ENCODE measurements at places on chromosomes 12 and 14.

DNA sequence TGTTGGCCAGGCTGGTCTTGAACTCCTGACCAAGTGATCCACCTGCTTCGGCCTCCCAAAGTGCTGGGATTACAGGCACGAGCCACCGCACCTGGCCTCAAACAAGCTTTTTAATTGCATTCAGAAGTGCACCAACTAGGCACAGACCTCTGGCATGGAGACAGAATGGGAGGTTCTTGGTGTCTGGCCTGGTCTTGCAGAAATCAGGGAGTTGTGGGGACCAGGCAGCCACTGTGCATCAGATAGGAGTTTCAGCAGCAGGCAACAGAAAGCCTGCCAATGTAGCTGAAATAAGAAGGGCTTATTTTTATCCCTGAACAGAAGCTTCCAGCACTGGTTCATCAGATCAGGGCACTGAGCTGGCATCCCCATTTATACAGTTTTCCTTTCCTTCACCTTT is 22.2 kb upstream of the TCL1B start:
- no peak for DNase-seq

DNA sequence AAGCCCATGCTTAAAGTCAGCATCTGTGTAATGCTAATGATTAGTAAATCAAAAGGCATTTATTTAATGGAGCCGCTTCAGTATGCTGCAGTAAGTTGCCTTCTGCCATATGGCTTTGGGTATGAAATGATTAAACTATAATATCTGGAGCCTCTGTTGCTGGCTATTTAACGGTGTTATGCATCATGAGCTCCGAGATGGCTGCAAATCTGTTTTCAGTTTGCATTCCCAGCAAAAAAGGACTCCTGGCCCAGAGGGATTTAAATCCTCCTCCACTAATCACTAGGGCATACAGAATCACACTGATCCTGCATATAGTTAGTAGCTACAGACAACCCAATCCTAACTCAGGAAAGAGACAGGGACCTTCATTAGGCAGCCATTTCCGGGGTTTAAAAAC is 171.5 kb upstream of the EEA1 start:
- no peak for DNase-seq

DNA sequence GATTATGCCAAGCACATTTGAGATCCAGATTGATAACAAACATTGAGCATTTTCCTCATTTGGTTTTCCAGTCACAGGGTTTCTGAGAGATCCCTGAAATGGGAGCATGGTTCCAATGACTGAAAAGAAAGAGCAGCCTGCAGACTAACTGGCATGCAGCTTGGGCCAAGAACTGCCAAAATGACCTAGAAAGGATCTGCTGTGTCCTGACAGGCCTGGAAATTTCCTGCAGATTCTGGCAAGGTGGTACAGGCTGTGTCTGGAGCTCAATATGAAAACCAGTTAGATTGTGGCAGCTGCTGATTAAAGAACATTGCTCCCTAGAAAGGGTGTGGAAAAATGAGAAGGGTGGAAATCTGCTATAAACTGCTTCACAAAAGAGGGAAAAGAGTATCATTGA is 417.3 kb downstream of the IPO8 start:
- DNase-seq, result no peak

DNA sequence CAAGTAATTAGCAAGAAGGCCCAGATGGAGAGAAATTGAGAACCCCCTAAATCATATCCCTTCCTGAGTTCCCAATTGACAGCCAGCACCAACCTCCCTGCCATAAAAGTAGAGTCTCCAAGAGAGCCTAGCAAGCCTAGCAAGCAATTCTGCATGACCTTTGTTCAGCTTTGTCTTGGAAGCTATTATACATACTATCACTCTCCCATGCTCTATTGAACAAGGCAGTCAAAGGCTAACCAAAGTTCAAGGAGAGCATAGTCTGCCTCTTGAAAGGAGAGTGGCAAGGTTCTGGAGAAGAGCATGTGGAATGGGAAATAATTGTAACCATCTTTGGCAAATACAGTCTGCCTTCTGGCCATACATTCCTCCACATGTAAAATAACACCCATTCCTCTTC is 7.8 kb downstream of the ACOT4 start:
- no peak for DNase-seq

DNA sequence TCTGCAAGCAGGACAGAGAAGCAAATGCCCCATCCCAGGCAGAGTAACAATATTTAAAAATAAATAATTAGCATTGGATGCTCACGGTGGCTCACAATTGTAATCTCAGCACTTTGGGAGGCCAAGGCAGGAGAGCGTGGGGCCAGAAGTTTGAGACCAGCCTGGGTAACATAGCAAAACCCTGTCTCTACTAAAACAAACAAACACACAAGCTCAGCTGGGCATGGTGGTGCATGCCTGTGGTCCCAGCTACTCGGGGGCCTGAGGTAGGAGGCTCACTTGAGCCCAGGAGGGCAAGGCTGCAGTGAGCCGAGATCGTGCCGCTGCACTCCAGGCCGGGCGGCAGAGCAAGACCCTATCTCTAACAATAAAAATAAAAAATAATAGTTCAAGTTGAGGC is 74.7 kb upstream of the NCOR2 start:
- DNase-seq, result no peak

GRCh38 chr14:29709490-29709889 is 218.2 kb downstream of the PRKD1 start:
- no peak for DNase-seq

DNA sequence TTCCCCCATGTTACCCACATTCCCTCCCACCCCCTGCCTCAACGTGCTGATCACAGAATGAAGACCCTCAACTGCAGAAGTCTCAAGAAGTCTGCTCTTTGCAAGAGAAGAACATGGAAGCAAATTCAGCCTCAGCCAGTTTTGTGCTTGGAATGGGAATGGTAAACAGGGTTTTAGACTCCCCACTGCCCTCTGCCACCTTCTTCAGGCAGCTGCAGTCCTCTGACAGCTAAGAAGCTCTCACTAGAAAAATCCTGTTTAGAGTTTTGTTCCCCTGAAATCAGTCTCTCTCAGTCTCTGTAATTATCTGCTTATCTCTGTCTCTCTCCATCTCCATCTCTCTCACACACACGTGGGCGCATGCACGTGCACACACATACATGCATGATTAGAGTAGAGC is 85.4 kb downstream of the CRACR2A start:
- no peak for DNase-seq

GRCh38 chr14:73344319-73344718 is 107.0 kb downstream of the PAPLN start:
- DNase-seq, result no peak

DNA sequence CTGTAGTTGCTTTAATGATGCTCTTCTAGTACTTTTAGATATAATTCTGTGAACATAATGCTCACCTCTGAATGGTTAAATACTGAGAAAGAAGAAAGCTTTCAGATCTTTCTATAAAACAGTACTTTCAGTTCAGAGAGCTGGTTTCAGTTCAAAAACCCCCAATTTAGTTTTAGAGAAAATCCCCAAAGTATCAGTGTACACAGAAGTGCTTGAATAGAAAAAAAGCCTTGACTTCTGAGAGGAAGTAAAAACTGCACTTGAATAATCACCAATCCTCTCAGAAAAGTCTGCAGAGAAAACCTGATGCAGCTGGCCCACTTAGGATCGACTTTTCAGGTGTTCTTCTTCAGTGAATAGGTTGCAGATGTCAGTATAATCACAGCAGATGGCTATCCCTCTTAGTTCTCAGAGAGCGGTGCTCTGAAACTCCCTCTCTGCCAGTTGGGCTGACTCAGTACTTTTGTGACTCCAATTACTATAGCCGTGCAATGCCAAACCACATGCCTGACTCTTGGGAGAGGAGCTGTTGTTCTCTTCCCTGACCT is 616.3 kb downstream of the LRFN5 start:
- no peak for DNase-seq

DNA sequence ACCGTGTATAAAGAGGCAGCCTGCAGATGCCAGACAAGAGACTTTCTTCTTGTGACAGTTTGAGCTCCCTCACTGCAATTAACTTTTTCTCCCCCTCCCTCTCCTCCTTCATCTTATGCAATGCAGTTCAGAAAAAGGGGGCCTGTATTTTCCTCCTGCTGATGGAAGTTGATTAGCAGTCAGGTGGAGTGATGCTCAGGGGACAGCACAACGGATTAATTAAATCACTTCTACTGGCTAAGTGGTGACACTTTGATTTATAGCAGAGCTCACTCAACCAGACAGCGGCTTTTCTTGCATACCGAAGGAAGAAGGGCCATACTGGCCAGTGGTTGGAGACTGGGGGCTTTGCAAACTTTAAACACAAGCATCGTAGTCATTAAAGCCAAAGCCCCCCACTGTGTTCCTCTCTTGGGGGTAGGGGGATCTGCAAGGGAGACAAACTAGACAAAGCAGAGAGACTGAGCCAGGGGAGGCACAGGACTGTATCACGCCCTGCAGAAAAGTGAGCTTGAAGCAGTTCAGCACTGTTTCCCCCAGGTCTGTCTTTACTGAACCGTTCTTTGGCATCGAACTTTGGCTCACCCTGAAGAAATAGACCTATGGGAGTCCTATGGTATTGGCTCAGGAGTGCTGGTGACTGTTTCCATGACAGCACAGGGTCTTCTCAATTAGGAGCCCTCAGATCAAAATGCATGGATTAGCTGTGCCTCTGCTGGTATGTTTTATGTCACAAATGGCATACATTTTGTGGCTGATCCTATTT is 47.7 kb downstream of the SPRING1 start:
- no peak for DNase-seq

DNA sequence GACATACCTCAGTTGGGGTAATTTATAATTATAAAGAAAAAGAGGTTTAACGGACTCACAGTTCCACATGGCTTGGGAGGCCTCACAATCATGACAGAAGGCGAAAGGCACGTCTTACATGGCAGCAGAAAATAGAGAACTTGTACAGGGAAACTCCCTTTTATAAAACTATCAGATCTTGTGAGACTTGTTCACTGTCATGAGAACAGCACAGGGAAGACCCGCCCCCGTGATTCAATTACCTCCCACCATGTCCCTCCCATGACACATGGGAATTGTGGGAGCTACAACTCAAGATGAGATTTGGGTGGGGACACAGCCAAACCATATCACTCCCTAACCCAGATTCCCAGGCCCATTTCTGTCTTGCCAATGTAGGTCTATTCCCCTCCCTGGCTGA is 22.1 kb downstream of the MYO1H start:
- no peak for DNase-seq

DNA sequence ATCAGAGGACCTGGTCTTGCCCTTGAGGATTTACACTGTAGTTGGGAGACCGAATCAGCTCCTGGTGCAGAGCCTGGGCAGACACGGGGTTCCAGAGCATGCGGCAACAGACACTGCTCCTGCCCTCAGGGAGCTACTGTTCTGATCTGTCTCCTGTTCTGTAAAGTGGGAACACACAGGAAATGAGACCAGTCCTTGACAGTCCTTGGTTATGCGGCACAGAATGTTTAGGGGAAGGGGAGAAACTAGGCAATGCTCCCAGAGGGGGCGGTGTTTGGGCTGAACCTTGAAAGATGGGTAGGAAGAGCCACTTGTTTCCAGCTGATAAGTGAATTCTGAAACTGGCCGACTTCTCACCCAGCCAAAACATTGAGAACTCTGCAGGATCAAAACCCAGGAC is 132.4 kb downstream of the ZFP36L1 start:
- DNase-seq, result no peak

GRCh38 chr14:72535485-72535884 is 358.4 kb downstream of the DPF3 start:
- no peak for DNase-seq

DNA sequence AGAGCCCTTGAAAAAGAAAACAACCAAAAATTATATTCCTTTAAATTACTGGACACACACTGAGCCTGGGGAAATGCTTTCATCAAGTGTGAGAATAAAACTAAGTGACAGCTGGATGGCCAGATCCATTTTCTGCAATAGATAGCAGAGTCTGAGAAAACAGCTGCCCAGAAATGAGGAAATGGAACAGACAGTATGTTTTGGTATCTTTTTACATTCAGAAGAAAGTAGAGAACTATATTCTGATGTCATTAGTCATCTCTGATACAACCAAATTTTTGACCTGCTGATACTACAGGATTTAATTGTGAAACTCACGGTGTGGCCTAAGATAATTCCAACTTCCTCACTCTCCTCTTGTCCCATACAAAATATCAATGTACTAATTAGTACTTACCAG is 78.2 kb downstream of the HMGA2 start:
- DNase-seq, result no peak

DNA sequence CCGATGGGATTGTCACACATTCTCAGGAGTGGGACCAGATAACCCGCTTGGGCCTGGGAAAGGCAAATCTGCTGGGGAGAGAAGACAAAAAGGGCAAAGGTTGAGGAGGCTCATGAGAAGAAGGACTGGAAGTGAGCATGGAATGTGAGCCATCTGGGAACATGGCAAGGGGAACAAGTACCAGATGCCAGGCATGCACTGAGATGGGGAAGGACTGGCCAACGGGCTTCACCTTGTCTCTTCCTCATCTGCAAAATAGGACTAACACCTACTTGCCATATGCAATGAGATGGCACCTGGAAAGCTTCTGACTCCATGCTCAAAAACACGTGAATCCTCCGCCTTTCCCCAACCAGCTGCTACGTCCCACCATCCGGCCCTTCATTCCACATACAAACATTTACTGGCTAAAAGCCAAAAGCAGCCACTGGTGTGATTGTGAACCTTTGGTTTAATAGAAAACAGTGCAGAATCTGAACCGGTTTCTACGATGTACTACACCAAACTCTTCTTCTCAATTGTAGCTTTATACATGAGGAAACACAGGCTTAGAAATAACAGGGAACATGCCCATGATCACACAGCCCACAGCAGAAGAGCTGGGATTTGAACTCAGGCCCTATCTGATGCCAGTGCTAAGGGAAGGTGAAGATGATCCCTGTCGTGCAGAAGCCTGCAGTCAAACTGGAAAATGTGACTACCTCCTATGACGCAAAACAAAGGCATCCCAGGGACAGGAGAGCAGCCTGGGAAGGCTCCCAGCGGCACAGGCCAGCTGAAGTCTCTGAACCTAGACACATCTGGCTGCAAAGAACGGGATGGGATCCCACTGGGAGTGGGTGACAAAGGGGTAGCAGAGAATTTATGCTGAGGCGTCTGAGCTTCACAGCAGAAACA is 112.1 kb downstream of the TTC7B start:
- DNase-seq, result no peak

- no peak for DNase-seq
Observed at GRCh38 chr12:8956772-8957171, 7.3 kb upstream of the M6PR start.

- DNase-seq, result no peak
Observed at GRCh38 chr12:131634037-131634436, 76.9 kb upstream of the SFSWAP start.
